ENCODE measurements at places on chromosomes 16 and 17.

DNA sequence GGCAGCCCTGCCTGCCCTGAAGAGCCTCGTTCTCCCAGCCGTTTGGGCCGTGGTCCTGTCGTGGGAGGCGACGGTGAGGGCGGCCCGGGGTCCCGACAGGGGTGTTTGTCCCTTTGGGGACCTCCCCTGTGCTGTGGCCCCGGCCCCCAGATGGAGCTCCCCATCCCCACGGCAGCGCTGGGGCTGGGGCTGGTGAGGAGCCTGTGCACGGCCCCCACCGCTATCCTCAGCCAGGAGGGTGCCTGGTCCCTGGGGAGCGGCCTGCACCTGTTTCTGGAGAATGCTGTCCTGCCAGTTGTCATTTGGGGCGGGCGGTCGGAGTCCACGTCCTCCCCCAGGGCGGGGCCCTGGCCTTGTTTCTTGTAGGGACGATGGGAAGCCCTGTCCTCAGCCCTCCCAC lies 6.6 kb downstream of the CAPN15 start:
- no peak for DNase-seq

DNA sequence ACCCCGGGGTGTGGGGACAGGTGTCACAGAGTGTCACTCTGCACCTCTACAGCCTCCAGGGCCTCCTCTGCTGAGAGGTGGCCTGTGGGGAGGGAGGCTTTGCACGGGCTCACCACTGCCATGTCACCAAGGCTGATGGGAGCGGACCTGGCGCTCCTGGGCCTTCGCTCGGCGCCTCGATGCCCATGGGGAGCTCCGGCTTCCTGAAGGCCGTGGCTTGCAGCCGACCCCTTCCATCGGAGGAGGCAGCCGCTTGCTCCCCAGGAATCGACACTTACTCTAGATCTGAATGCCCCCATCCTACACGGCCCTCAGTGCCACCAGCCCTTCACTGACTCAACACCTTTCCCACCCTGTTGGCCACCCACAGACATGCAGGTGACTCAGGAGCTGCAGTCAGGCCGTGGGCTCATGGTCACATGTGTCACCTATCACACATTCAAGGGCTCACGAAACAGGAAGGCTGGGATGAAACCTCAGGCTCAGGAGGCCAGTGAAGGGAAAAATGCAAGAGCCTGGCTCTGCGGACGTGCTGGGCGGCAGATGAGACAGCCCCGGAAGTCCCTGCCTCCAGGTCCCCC lies 11.9 kb downstream of the LGALS3BP start:
- DNase-seq: no peak

GRCh38 chr17:58329035-58329809 lies 627 bp upstream of the TSPOAP1 start:
- peak; percentile 30 for DNase-seq

DNA sequence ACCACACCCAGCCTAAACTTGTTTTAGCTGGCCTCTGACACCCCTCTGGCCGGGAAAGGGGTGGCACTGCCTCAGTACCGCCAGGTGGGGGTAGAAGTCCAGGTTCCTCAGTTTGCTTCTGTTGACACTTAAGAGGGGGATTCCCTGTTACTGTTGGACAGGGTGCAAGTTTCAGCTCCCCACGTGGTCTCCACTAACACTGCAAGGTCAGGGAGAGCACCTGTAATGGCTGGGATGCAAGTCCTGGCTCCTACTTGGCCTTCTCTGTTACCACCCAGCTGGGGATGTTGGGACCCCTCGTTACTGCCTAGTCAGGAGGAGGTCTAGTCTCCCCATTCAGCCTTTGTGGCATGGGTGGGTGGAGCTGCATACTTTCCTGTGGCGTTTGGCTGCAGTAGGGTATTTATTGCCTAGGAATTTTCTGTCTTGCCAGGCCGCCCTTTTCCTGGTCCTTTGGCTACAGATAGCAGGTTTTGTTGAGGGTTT lies 10.6 kb upstream of the MFAP4 start:
- DNase-seq: no peak

DNA sequence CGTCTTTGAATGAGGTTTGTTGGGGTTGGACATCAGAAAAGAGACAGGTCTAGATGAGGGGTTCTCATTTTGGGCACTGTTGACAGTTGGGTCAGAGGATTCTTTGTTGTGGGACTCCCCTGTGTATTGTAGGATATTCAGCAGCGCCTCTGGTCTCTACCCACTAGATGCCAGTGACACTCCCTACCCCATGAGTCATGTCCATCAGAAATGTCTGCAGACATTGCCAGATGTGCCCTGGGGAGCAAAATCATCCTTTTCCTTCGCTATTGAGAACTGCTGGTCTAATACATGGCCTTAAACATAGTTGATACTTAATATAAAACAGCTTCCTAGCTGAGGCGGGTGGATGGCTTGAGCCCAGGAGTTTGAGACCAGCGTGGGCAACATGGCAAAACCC lies 3.1 kb downstream of the ABAT start:
- no peak for DNase-seq

DNA sequence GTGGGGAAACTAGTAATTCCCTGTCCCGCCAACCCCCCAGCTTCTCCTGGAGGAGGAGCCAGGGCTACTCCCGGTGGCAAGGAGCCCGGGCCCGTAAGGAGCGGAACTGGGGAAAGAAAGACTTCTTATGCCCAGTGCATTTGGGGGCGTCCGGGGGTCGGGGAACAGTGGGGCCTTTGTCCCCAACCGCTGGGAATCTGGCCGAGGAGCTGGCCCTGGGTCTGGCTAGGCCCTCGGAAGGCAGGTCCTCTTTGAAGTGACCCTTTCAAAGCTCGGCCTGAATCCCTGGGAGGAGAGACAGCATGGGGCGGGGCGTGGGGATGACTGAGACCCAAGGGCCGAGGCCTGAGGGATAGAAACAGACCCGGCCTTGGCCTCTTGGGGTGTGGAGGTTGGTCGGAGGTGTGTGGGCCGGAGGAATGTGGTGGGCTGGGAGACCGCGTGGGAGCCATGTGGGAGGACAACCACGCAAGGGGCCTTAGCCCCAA lies 6.0 kb downstream of the ARHGAP23 start:
- DNase-seq: no peak

DNA sequence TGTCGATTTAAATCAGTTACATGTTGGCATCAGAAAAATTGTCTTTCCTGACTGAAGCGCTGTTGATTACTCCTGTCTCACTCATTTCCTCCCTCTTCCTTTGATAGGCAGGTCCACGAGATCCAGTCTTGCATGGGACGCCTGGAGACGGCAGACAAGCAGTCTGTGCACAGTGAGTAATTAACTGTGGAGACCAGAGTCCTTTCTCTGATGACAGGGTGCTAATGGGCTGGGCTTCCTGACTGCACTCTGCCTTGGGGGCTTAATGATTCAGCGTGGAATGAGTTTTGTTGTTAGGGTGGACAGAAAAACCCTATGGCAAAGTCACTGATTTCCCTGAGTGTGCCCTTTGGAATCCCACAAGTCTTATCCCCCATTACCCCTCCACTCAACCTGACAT lies 6.5 kb downstream of the GOSR2 start:
- no peak for DNase-seq

DNA sequence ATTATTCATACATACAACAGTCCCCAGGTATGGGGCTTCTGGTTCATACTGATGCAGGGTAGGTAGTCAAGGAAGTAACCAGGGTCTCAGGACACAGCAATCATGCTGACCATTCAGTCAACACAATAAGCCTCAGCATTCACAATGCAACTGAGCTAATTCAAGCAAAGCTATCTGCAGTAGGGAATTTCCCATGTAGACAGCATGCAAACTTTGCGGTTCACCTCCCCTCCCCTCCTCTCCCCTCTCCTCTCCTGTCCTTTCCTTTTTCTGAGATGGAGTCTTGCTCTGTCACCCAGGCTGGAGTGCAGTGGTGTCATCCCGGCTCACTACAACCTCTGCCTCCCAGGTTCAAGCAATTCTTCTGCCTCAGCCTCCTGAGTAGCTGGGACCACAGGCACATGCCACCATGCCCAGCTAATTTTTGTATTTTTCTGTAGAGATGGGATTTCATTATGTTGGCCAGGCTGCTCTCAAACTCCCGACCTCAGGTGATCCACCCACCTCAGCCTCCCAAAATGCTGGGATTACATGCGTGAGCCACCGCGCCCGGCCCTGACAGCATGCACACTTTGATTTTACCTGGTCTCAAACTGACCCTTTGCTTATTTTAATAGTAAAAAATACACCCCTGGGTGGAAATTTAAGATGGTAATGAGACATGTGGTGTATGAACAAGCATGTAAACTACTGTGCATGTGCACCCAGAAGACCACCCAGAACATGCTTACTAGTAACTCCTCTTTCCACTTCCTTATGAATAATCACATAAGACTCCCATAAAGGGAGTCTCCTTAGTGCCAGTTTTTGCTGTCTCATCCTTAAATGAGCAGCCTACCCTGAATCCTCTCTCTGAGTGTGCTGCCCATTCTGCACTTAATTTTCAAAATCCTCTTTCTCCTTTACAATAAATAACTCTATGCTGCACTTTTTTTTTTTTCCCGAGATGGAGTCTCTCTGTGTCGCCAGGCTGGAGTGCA lies 9.3 kb upstream of the RNF135 start:
- no peak for DNase-seq

GRCh38 chr17:57987581-57988300 lies at the start of gene VEZF1:
VEZF1 (minus strand) TSS chr17:57988254; CDS start chr17:57988111, 143 bp downstream.
- DNase-seq: peak; percentile 82
